ENCODE measurements at places on chromosomes 2 and 18.

GRCh38 chr2:62340994-62341484 is 145.1 kb downstream of the B3GNT2 start:
- DNase-seq = no peak

DNA sequence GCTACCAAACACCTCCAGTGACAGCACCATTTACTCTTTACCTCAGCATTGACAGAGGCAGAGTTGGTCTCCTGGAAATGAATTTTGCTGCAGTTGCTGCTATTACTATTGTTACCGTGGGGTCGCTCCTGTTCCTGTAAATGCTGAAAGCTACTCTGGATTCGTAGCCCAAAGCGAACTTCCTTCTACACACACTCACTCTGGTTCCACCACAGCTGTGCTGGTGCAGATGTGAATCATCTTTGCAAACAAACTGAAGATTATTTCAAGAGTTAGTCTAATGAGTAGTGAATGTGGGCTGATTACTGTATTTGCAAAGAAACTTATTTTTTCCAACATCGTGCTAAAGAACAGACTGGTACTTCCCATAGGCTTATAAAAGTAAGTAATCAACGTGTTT is 304.0 kb downstream of the LPIN1 start:
- DNase-seq = no peak

GRCh38 chr2:238158509-238159070 is at the start of gene ERFE:
Gene ERFE, plus strand, starts transcription at chr2:238158970. Its CDS starts 38 bp downstream, at chr2:238159008.
- peak; percentile 60 for DNase-seq

- no peak for DNase-seq
Observed at GRCh38 chr2:218517434-218518206, 50.5 kb downstream of the USP37 start.

GRCh38 chr2:17867133-17867532 is 11.3 kb upstream of the KCNS3 start:
- DNase-seq = no peak

- peak; percentile 23 for DNase-seq
Observed at GRCh38 chr2:122451040-122451439, 695.6 kb downstream of the TSN start.

- no peak for DNase-seq
Observed at GRCh38 chr2:133887676-133888040, 319.4 kb upstream of the NCKAP5 start.

Measured in activated CD8-positive, alpha-beta T cell treated with anti-CD3 and anti-CD28 coated beads, Interleukin-2, amount 10 ng/mL, durations not matched to agents 7 days and 5 days (primary cell).